Inflammatory macrophage treated with lipopolysaccharide for 1 hour (primary cell): ENCODE measurements at places on chromosomes 4 and X.

DNA sequence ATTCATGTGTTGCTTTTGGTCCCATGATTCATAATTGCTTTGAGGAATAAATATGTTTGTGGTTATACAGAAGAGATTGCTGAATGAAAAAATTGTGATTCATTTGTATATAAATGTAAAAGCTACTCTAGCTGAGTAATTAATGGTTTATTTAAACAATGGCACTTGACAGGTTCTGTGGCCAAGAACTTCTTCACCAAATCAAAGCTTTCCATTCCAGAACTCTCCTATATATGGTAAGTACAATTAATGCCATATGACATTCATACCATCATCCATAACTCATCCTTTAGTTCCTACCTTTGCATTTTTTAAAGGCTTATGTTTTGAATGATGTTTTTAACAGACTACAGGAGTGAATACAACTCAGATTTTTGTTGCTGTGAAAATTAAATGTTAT is 105.8 kb downstream of the REPS2 start:
- DNase-seq: no peak

DNA sequence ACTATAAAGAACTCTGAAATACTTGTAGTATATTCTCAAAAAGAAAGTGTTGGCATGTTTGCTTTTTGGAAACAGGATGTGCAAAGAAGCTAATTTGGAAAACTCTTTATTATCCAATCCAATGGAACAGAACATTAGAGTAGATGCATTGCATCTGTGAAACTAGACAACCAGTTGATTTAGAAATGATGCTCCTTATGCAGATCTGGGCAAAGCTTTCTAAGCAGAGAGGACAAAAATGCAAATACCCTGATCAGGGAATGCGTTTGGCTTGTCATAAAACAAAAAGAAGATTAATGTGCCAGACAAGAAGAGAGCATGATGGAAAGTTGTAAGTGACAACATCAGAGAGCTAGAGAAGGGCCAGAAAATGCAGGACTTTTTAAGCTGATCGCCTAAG is 142.3 kb downstream of the RCHY1 start:
- no peak for DNase-seq

DNA sequence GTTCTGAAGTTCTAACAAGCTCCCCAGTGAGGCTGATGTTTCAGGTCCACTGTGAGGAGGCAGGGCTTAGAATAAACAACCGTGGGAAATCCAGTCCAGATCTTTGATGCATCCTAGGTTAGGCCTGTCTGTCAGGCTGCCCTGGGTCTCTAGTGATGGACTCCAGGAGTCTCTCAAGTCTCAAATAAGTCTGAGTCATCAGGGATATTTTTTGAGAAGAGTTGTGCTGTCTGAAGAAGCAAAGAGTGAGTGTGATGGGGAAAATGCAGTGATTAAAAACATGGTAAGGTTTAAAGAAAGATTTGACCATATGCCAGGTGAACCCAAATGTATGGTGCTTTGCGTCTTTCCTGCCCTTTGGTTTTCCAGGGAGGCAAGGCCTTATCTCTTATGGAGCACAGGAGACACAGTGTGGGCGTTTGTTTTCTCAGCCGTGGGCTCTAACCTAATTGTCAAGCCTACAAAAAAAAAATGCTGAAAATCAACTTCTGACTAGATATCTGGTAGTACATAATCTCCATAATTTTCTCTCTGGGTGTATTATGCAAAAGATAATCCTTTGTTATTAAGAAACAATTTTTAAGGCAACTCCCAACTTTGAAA is 100.7 kb downstream of the PTTG2 start:
- DNase-seq: no peak

DNA sequence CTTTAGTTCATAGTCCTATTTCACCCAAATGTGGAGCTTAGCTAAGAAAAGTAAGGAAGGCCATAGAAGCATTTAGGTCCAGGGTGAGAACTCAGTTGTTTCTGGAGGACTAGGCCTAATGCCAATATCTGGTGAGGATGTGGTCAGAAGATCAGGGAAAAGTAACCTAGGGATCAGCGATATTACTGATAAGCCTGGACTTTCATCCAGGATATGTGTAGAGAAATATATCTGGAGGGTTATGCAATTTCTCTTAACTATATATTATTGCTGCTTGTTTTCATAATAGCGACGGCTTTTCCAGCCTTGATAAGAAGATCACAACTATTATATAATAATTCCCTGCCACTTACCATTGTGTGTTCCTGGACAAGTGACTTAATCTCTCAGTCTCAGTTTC is 81.1 kb downstream of the FRAS1 start:
- DNase-seq: no peak

GRCh38 chrX:13164611-13165010 is 120.2 kb upstream of the FAM9C start:
- no peak for DNase-seq

GRCh38 chrX:38409289-38409688 is 56.9 kb downstream of the OTC start:
- DNase-seq: no peak

DNA sequence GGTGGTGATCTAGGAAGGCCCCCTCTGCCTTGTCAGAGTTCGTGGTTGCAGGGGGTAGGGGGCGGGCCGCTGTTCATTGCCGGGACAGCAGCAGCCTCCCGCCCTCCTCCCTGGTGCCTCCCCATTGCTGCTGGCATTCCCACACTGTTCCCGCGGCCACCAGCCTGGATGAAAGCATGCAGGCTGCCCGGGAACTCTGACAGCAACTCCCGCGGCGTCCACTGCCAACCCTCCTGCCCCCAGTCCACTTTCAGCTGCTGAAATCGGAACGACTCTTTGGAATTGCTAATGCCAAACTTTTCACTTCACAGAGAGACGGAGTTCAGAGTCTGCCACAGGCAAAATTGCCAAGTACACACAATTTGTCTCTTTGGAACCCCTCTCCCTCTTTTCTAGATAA is 121.9 kb downstream of the BEND2 start:
- no peak for DNase-seq

DNA sequence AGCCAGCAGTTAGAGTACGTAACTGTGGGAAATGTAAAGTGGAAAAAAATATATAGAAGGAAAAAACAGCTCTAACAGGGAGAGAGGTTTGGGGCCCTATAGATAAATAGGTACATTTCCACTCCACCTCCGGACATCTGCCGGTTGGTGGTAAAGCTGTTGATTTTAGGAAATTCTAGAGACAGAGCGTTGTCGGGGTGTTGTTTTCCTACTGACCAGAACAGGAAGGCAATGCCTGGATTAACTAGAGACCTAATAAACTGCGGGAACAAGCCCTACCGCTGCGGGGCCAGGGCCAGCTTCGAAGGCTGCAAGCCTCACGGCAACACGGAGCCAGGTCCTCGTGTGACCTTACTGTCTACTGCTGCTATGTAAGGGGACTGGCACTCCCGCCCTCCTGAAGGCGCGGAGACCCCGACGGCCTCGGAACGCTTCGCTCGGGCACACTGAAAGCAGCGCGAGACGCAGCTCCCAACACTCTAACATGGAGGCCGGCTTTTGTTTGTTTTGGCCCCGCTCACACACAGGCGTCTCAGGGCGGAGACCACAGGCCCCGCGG is 702 bp upstream of the CDKN2AIP start:
- DNase-seq: peak; percentile 42

DNA sequence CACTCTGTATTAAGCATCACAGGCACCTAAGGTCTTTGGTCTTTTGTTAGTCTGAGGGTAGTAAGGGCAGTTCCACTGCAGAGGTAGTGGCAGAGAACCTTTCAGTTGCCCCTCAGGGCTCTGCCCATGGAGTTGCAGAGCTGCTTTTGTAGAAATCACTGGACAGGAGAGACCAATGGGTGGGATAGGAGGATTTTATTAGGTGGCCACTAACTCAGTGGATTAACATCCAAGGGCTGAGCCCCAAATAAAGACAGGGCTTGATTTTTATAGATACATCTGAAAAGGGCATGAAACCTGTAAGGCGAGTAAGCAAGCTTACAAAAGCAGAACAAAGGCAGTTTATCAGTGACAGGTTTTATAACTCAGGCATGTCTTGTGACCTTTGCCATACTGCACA is 1035.4 kb downstream of the SH3BGRL start:
- DNase-seq: no peak

GRCh38 chrX:136754651-136755050 is 26.1 kb downstream of the ARHGEF6 start:
- DNase-seq: no peak

DNA sequence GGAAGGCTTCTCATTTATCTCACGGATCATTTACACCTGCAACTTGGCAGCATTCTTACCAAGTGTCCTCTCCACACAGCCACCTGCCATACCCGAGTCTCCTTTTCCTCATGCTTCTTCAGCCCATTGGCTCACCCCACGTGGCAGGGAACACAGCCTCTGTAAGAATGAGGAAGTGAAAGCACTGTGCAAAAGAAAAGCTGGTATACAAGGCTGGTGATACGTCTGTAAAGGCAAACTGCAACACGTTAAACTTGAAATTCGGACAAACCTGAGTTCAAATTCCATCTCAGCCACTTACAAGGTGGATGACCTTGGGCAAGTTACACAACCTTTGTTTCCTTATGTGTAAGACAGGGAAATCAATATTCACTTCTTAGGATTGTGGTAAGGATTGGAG is 164.0 kb upstream of the RASGEF1B start:
- peak; percentile 77 for DNase-seq

DNA sequence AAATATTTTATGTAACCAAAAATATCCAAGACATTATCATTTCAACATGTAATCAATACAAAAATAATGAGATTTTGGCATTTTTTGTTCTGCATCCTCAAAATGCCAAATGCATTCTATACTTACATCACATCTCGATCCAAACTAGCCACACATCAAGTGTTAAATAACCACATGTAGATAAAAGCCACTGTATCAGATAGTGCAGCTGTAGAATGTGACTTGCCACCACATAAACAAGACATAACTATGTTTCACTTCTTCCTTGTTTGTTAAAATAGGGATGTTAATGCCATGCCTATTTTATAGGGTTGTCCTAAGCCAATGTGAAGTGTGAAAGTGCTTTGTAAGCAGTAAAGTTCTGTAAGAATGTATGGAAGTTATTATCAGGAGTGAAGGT is 20.9 kb downstream of the INTS6L start:
- no peak for DNase-seq

DNA sequence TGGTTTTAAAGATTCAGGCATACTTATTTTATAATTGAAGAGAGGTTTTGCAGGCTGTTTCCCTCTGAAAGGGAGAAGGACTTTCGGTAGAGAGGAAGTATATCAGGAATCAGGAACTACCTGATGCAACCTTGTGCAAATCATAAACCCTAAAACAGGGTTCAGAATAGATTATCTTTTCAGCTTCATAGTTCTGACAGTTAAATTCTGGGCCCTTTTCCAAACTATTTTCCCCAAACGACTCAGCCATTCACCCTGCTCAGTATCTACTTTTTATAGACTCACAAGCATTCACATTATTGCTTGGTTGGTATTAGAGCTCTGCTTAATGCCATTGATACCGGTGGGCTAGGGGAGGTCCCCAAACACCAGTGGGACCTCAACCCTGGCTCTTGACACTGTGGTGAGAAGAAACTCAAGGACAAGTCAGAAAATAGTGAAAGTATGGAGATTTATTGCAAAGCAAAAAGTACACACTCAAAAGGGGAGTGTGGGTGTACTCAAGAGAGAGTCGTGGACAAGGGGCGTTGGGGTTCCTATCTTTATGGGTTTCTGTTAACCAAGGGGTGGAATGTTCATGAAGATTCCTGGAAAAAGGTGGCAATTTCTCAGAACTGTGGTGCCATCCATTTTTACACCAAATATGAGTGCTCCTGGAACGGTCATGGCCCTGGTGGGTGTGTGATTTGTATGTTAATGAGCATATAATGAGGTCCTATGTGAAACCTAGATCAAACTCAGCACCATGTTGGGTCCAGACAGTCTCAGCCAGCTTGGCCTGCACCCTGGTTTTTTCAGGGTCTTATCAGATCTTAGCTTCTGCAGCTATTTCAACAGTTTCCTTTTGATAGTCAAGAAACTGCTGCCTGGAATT is 238.3 kb downstream of the DCLK2 start:
- peak; percentile 9 for DNase-seq

- no peak for DNase-seq
Observed at GRCh38 chr4:124188595-124188994, 523.9 kb downstream of the ANKRD50 start.

DNA sequence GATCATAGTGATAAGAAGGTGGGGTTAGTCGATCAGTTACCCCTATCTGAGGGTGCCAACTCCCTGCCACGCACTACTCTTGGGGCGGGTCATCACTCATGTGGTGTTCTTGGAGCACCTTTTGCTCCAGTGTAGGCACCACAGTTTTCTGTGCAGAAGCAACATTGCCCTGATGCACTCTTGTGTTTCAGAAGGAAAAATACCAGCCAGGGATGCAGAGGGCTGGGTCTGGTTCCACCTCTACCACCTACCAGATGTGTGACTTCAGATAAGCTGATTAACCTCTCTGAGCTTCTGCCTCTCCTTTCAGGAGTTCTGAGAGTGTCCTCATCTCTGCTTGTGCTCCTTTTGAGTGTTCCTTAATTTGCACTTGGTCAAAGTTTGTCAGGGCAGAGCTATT is 29.9 kb upstream of the PROM1 start:
- no peak for DNase-seq

- DNase-seq: no peak
Observed at GRCh38 chr4:47705326-47705981, 132.4 kb downstream of the CORIN start.

DNA sequence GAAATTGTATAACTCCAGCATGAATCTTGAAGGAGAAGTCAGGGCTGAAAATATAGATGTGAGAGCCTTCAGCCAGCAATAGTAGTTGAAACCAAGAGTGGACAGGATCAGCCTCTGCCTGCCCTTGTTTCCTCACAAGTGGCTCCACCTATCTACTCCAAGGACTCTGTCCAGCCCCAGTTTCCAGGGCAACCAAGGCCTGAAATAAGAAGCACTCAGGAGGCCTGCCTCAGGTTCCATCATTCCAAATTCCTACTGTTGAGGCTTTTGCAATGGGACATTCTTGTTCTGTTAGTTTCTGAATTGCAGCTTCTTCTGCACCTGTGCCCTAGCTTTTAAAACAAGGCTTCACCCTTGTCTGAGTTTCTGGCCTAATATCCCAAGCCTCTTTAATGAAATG is 41.6 kb downstream of the TRPC5OS start:
- no peak for DNase-seq

GRCh38 chrX:105226499-105226898 is 6.0 kb upstream of the TEX13A start:
- DNase-seq: no peak

DNA sequence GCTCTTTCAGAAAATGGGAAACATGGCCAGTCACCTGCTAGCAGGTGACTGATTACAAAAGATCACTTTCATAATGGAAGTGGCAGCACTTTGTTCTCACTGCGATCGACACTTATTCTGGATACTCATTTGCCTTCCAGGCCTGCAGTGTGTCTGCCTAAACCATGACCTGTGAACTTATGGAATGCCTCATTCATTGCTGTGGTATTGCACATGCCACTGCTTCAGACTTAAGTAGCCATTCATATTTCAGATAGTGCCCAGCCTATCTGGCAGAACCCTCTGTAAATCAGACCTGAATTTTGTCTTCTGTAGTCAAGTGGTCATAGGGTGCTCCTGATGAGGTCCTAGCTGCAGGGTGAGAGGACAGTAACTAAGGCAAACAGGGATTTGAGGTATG is 23.3 kb upstream of the MGST2 start:
- DNase-seq: no peak
